Upper lobe of right lung (tissue), 1 donor: ENCODE measurements at places on chromosomes 1 and 21. TPM values are rescaled to one million over a fixed set of nuclear protein-coding genes. Genes with fewer than 3 reads are reported as not detected.

GRCh38 chr1:98468111-98468717, 193.3 kb upstream of the SNX7 start:
- H3K36me3 ChIP-seq = no peaks in the 10 kb centered on the region
- H3K4me1 ChIP-seq = no peaks in the 10 kb centered on the region
- H3K27ac ChIP-seq = no peak overlapping the region
- no peak overlapping the region for H3K4me3 ChIP-seq

GRCh38 chr1:29237129-29237821, 953 bp downstream of the PTPRU start:
- H3K4me3 ChIP-seq = peak overlapping the region; percentile 64
- H3K4me1 ChIP-seq = peaks cover 15% of the 10 kb centered on the region
- no peaks in the 10 kb centered on the region for H3K36me3 ChIP-seq
- peak overlapping the region; percentile 77 for H3K27ac ChIP-seq

DLGAP3 gene
- total RNA-seq = 0.35 TPM

DNA sequence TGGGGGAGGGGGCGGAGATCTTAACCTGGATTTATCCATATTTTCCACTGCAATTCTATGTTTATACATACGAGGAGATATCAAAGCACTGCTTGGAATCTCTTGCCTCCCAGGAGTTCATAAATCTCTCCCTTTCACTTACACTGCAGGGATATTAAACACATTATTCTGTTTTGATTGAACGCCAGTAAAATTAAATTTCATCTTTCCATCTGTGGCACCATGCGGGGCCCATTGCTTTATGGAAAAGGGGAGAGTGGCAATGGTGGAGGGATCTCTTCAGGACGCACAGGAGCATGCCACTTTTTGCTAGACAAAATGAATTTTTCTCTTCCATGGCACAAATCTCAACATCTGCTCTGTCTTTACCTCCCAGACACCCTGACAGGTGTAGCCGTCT, 648.0 kb upstream of the PLXNA2 start:
- no peak overlapping the region for H3K4me3 ChIP-seq
- no peaks in the 10 kb centered on the region for H3K27me3 ChIP-seq
- no peak for DNase-seq
- H3K27ac ChIP-seq = no peak overlapping the region
- H3K4me1 ChIP-seq = no peaks in the 10 kb centered on the region

- no peaks in the 10 kb centered on the region for H3K27me3 ChIP-seq
- H3K36me3 ChIP-seq = peaks cover 25% of the 10 kb centered on the region
- H3K27ac ChIP-seq = no peak overlapping the region
- DNase-seq = no peak
- H3K4me1 ChIP-seq = no peaks in the 10 kb centered on the region
- no peak overlapping the region for H3K4me3 ChIP-seq
These were observed 5.4 kb upstream of the SFN start for GRCh38 chr1:26857473-26858060.

- no peak overlapping the region for H3K27ac ChIP-seq
- H3K4me1 ChIP-seq = no peaks in the 10 kb centered on the region
- no peak overlapping the region for H3K4me3 ChIP-seq
- no peaks in the 10 kb centered on the region for H3K27me3 ChIP-seq
- H3K36me3 ChIP-seq = no peaks in the 10 kb centered on the region
These were observed 1753.4 kb downstream of the MRPL39 start for GRCh38 chr21:23853796-23854379.

GRCh38 chr1:117017062-117017461, 15.5 kb downstream of the CD101 start:
- no peaks in the 10 kb centered on the region for H3K36me3 ChIP-seq
- H3K4me1 ChIP-seq = no peaks in the 10 kb centered on the region
- no peak for DNase-seq
- no peak overlapping the region for H3K4me3 ChIP-seq
- H3K27ac ChIP-seq = no peak overlapping the region

- no peaks in the 10 kb centered on the region for H3K4me1 ChIP-seq
- H3K36me3 ChIP-seq = peaks cover under 1% of the 10 kb centered on the region
- H3K27me3 ChIP-seq = no peaks in the 10 kb centered on the region
- DNase-seq = no peak
These were observed 7.4 kb downstream of the CFAP410 start for GRCh38 chr21:44331650-44332307.

GRCh38 chr1:179369751-179370341, 4.1 kb downstream of the AXDND1 start:
- no peak overlapping the region for H3K4me3 ChIP-seq
- no peaks in the 10 kb centered on the region for H3K27me3 ChIP-seq
- H3K27ac ChIP-seq = no peak overlapping the region
- DNase-seq = no peak

GRCh38 chr1:175127565-175127964, 59.9 kb downstream of the TNN start:
- no peak for DNase-seq
- H3K4me1 ChIP-seq = peaks cover 44% of the 10 kb centered on the region
- no peak overlapping the region for H3K4me3 ChIP-seq
- H3K27me3 ChIP-seq = no peaks in the 10 kb centered on the region

GRCh38 chr1:63827411-63828321, 53.8 kb downstream of the ROR1 start:
- no peaks in the 10 kb centered on the region for H3K4me1 ChIP-seq
- H3K27me3 ChIP-seq = no peaks in the 10 kb centered on the region
- no peaks in the 10 kb centered on the region for H3K36me3 ChIP-seq
- no peak overlapping the region for H3K27ac ChIP-seq
- DNase-seq = no peak
